ENCODE measurements at places on chromosomes 2 and 18.

- DNase-seq: no peak
Observed at GRCh38 chr18:68965817-68966216, 167.9 kb downstream of the CCDC102B start.

DNA sequence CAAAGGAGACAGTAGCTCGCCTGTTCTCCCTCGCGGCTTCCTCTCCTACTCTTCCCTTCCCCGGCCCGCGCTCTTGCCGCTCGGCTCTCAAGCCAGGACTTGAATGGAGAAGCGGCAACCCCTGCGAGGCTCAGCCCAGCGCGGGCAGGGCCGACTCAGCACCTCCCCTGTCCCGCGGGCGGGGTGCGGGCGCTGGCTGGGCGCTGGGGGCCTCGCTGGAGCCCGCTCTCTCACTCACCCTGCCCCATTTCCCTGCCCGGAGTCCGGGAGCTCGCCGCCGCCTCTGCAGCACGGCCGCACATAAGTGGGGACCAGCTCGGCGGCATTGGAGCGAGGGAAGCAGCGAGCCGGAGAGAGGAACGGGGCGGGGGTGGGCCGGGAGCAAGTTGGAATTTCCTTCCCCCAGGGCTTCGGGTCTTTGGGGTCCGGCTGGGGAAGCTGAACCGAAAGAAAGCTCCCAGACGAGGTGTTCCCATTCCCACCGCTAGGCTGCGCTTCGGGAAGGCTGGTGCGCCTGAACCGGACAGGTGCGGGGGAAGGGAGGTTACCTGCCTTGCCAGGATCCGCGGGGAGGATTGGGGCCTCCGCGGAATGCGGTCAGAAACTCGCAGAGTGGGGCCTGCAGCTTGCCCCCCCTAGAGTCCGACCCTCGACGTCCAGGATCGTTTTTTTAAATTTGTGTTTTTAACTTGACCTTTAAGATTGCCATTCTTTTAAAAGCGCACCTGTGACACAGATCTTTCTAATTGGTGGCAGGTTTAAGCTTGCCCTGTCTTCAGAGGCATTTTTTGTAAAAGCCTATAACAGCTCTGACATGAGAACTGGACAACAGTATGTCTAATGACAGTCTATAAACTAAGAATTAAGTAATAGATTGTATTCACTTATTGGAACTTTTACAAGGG lies at the start of gene COBLL1:
TSS of gene COBLL1 (minus strand) at position 105 of the 905 bp plus-strand sequence. CDS start 627 bp downstream, outside the sequence.
- peak; percentile 29 for DNase-seq

DNA sequence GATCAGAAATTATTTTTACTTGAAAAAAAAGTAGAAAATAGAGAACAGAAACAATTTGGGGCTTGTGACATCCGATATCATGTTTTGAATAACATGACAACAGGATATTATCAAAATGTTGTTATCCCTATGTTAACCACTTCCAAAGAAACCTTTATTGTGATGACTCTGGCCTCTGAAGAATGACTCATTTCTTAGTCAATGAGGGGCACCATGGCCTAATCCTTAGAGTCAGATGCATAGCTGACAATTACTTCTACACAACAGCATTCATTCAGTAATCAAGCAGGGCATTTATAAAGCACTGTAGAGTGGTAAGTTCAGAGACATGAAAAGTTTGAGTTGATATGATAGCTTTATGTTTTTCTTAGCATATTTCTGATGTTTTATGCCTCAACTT lies 703.0 kb downstream of the RNF144A start:
- DNase-seq: no peak

GRCh38 chr2:47037678-47038077 lies 117.4 kb downstream of the STPG4 start:
- DNase-seq: no peak

- no peak for DNase-seq
Observed at GRCh38 chr2:160912276-160912675, 248.0 kb upstream of the TANK start.

DNA sequence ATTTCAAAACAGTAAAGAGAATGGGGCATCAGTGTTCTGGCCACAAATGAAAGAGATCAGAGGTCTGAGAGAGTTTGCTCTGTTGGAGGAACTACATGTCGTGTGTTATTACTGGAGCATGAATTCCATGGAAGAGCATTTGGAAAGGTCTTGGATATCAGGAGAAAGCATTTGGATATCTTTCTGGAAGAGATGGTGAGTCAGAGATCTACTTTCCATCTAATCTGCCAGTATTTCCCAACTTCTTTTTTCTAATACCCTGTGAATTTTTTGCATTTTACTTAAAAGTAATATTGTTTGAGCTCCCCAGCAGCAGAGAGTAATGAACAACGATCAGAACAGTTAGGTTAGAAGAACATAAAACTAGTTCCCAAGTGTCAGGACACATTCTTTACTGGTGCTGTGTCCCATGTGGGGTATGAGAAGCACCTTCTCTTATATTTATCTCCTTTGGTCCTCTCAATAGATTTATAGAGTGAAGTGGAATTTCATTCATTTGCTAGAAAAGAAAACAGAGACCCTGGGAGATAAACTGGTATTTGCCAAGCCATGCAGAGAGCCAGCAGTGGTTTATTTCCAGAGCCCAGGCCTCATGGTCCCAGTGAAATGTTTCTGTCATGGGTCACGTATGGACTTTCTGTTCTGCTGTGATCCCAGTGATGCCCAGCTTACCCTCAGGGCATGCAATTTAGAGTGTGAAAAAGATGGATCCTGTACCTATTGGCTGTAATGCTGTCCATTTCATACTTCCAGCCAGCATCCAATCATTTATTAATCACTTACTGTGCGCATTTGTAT lies 130.8 kb upstream of the NT5C1B start:
- DNase-seq: no peak

DNA sequence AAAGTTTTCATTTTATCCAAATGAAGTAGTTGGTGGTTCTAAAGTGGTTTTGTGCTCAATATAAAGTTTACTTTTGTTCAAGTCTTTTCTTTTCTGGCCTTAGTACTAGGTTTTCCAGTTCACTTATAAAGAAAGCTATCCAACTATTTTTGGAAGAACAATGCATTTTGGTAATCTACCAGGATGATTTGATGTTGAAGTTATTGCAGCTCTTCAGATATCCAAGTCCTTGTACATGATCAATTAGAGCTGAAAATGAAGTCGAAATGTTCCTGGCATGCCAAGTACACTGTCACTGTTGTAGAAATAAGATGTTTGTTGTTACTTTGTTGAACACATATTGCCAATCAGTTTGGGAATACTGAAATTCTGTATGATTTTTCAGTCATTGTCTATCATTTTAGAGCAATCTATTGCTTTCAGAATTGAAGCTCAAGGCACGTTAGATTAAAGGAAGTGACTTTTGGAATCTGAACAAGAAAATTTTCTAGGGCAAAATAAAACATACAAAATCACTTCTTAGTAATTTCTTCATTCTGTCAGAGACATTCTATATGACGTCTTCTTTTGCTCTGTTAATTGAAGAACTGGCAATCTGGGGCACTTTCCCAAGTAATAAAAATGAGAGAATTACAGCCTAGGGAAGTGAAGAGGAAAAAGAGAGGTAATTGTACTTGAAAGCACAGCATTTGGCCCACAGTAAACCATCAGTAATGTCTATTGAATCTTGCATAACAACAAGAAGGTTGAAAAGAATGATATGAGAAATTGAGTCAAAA lies 232.3 kb downstream of the MREG start:
- DNase-seq: no peak

- DNase-seq: no peak
Observed at GRCh38 chr2:214730800-214731407, 78.6 kb downstream of the BARD1 start.

DNA sequence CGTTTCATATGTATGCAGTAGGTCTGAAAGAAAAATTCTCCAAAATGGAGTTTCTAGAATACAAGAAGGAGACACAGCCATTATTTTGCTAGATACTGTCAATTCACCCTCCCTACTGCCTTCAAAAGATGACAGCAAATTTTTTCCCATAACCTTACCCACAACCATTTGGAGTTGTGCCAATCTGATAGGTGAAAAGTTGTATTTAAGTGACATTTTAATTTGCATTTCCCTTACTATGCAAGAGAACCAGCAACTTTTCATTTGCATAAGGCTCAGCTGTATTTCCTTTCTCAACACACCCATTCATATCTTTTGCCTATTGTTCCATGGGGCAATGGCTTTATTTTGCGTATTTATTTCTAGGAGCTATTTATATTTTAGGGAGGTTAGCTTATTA lies 31.4 kb upstream of the IL18RAP start:
- DNase-seq: no peak

GRCh38 chr2:65193446-65193845 lies 34.2 kb upstream of the ACTR2 start:
- no peak for DNase-seq

DNA sequence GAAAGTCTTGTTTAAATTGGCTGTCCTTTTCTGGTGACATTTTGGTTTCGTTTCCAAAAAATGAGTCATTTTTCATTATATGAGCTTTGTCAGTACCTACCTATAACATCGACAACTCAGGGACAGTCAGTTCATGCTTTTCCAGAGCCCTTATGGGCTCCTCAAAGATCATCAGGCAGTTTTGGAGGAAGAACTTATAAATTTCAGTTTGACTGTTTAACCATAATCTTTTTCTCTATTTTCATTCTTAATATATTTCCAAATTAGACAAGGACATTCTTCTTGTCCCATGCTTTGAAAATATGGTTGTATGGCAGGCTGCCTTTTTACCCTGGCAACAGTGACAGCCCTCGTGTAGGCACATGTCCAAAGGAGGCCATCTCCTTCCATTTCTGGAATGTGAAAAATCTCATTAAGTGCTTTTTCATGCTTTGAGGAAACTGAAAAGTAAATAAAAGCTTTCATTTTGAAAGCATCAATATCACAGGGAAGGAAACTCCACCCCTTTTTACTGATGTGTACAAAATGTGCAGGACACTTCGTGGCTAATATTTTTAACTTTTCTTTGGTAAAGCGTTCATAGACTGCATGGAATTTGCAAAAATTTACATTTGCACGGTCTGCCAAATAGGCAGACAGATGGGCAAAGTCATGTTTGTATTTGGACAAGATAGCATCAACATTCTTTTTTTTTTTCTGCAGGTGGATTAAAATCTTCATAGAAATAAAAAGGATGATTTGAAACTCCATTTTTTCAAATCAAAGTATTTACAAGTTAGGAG lies 7.2 kb upstream of the PROC start:
- no peak for DNase-seq

DNA sequence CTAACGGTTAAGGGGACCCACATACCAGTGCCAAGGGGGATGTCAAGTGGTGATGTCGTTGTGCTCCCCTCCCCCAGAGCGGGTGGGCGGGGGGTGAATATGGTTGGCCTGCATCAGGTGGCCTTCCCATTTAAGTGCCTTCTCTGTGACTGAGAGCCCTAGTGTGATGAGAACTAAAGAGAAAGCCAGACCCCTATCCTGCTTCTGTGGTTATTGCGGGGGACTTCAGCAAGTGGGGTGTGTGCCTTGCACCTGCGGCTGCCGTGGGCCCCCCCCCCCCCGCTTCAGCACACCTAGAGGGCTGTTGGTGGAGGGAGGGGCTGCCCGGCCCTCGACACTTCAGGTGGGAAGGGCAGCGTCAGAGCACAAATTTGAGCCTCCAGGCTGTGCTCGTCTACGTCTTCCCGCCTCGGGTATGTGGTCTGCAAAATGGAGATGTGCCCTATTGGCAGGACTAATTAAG lies 6.1 kb downstream of the CTDSP1 start:
- peak; percentile 41 for DNase-seq

- DNase-seq: no peak
Observed at GRCh38 chr18:70459731-70460130, 170.9 kb downstream of the SOCS6 start.

- DNase-seq: no peak
Observed at GRCh38 chr18:72542984-72543356, 1.2 kb downstream of the CBLN2 start.

DNA sequence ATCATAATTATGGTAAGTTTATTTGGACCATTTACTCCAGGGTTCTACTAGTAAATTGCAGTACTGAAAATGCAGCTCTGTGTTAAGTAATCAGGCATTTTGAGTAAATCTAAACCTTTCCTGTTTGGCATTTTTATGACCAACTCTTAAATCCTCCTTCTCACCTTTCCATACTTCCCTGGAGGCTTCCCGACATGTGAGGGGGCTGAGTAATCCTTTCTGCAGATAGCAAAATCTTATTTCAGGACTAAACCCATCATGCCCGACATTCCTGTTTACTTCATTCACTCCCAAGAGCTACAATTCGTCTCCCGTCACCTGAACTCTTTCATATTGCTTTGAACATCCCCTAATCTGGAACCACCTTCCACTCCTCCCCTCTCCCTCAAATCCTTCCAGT lies 296.6 kb downstream of the IKZF2 start:
- no peak for DNase-seq

- no peak for DNase-seq
Observed at GRCh38 chr18:23355206-23355605, 97.9 kb upstream of the RIOK3 start.

DNA sequence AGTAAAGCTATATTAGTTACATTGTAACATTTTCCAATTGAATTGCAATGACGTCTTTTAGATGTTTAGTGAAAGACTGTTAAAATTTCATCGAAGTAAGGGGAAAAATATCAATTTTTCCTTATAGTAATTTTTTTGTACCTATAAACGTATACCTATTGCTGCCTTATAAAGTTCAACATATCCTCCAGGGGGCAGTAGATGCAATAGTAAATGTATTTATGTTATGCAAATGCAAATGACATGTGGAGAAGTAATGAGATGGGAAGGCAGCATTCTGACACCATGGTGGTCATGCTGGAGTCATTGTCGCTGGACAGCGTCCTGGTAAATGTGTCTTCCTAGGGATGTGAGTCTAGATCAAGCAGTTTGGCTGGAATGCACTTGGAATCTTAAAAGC lies 38.7 kb downstream of the MSTN start:
- DNase-seq: peak; percentile 57

DNA sequence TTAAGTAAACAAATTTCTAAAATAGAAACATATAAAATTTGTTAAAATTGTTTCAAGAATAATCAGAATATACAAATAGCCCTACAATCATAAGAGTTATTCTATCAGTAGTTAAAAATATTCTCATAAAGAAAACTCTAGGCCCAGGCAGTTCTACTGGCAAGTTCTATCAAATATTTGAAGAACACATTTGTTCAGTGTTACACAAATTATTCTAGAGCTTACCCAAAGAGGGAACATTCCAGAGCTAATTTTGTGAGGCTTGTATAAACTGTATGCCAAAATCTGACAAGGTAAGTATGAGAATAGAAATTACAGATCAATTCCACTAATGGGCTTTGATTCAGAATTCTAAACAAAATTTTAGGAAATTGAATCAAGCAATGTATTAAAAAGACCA lies 241.4 kb upstream of the FBXO11 start:
- DNase-seq: no peak

All from OCI-LY7 (cell line).